ENCODE measurements at places on chromosomes 16 and 17.

DNA sequence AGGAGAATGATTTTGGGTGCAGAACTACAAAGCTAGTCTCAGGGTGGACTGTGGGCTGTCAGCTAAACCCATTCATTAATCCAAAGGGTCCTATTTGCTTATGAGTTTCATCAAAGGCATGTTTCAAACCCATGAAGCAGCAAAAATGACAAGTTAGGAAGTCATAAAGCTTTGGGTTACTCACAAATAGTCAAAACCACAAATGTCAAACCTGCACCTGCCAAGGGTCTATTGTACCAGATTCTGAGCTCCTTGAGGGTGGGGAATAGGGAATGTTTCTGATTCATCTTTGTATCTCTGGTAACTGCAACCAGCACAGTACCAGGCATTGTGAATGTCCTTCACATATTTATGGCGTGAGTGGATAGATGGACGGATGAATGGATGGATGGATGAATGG, 317.7 kb downstream of the MAF start:
- DNase-seq = no peak

DNA sequence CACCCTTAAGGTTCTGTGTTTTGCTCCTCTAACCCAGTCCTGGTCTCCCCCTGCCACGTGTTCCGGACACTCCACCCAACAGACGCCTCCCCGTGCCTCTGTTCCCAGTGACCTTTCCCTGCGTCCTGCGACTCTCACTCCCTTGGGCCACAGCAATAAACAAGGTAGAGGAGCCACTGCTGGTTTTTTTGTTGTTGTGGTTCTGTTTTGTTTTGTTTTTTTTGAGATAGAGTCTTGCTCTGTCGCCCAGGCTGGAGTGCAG, 3.7 kb upstream of the NPW start:
- no peak for DNase-seq

DNA sequence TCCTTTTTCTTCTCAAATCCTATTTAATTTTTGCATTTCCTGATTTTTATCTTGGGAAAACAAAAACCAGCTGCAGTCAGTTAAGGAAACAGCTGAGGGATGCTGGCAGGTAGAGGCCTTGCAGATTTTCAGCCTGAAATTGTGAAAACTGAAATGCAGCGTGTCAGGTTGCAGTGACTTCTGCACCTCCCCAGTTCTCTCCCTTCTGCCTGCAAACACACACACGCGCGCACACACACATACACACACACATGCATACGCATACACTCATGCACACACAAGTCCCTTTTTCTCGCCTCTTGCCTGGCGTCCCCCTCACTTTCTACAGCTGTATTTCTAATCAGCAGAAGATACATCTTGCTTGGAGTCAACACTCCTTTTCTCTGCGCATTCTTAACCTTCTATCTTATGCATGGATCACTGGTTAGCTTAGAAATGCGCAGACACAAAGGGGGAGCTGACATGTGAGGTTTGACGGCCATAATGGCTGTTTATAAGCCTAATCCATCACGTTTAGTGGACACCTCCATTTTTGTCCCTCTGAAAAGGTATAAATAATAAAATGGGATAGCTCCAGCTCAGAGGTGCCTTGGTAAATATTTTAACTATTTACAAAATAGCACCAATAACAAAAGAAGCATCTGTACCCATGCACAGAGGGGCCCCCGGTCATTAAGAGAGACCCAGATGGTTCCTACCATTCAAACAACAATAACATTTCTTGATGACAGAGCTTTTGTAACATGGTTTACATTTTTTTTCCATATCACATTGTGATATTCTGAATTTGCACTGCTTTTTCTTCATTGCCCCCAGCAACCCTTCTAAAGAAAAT, 392.1 kb upstream of the SALL1 start:
- no peak for DNase-seq

- no peak for DNase-seq
Observed at GRCh38 chr17:3847165-3847670, 1.2 kb upstream of the NCBP3 start.

GRCh38 chr17:72771734-72772133, 320.8 kb downstream of the SLC39A11 start:
- DNase-seq = no peak

DNA sequence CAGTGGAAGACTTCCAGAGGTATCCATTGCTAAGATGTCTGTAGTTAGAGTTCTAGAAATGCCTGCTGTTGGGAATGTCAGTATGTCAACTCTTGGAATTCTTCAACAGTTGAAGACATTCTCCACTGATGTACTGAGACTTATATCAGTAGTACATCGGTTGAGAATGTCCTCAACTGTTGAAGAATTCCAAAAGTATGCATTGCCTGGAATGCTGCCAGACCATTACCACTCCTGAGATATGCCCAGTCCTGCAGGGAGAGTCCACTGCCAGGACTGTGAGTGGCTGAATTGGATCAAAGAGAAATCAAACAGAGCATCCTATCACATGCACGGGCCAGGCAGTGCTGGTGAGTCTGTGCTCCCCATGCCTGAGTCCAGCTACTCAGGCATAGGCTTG, 42.0 kb downstream of the IL21R start:
- DNase-seq = no peak

- DNase-seq = no peak
Observed at GRCh38 chr16:73028721-73029361, 19.1 kb downstream of the ZFHX3 start.

DNA sequence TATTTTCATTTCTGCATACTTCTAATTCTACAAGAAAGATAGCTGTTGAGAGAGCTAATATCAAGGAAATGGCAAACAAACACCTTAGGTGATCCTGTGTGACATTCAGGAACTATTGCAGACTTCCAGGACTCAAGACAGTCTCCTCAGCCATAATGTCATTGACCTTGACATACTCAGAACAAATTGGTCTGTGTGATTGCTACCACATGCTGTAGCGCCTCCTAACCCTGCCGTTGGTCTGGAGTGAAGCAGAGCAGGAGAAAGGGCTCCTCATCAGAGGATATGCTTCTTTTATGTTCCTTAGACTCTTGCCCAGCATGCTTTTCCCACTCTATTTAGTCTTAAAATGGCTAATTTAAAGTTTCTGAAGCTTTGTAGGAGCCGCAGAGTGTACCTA, 194.2 kb upstream of the TBX2 start:
- no peak for DNase-seq

GRCh38 chr16:29126616-29127015, 141.8 kb downstream of the LAT start:
- no peak for DNase-seq

DNA sequence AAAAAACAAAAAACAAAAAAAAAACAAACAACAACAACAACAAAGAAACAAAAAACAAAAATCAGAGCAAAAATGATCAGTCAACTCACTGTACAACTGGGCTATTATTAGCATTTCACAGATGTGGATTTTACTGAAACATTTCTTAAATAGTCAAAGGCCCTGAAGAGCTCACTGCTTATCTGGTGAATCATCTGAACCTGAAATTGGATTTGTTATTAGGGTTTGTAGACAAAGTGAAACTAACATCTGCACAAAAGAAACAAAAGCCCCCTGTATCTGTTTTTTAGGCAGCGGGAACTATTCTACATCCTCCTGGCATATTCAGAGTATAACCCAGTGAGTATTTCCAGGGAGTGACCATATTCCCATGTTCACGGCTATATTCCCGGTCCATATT, 32.6 kb upstream of the KSR1 start:
- DNase-seq = no peak

DNA sequence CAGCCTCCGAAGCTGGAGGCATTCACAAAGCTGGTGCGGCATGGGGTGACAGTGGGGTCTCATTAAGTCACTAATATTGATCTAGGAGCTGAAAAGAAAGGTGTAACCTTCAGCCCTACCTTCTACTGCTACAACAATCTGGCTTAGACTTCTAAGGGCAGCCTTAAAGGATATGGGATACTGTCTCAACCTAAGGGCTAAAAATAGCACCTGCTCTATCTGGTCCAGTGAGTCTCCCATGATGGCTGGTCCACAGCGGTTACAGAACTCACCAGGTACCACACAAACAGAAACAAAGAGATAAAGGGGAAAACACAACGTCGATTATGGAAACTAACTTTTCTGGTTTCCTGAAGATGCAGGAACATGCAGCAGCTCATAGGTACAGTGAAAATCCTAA, 115.8 kb downstream of the SMG6 start:
- DNase-seq = no peak

- DNase-seq = no peak
Observed at GRCh38 chr17:681738-682529, 32.7 kb downstream of the VPS53 start.

DNA sequence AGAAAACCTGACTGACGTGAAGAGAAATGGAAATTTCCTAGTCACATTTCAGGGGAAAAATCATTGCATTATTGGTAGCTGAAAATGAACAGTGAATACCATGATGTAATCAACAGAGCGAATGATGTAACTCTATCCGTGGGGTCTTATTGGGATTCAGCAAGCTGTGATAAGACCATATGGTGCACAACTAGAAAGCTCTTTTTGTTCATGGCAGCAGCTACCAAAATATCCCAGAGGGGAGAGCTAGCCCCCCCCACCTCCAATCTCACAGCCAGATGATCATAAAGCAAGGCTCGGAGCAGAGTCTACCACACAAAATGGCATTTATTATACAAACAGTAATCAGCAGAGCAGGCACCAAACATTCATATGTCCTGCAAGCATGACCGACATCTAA, 22.2 kb upstream of the DNAH17 start:
- no peak for DNase-seq

DNA sequence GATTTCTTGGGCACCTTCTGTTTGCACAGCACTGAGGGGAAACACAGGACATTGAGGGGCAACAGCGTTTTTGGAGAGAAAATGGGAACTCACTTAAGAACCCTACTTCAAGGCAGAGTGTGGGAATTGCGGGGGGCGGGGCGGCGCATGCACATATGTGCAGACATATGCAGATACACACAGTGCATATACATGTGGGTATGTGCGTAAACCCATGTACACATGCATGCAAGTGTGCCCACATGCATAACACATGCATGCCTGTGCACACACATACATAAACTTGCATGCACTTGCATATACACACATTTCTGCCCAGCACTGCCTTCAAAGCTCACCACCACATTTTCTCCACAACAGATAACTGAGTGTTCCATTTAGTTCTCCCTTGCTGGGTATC, 32.4 kb downstream of the NLRC5 start:
- no peak for DNase-seq

GRCh38 chr17:28478712-28479615, 5.5 kb downstream of the SLC13A2 start:
- DNase-seq = no peak

DNA sequence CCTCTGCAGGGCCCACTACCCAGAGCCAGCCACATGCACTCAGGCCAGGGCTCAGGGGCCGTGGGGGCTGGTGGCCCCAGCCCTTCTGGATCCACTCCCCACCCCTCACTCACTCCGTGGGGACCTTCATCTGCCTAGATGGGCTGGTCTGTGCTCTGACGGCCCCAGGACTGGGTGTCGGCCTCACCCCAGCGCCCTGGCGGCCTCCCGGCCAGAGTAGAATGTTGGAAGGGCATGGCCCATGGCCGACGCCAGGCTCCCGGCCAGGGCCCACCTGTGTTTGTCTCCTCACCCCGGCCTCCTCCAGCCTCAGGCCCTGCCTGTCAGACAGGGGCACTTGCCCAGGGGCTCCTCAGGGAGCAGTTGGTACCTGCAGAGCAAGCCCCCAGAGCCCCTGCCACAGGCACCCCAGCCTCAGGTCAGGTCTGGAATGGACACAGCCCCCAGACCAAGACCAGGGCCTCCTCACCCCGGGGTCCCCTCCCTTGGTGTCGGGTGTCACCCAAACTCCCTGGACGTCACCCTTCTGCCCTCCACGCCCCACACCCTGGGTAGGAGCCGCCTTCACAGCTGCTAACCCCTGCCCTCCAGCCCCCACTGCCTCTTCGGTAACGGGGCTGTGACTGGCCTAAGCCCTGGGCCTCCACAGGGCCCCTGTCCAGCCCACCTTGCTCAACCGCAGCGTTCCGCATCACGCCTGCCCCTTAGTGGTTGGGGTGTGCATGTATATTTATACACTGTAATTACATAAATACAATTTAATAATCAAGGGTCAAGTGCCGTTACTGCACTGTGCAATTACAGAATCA, 3.0 kb upstream of the CDH15 start:
- no peak for DNase-seq

DNA sequence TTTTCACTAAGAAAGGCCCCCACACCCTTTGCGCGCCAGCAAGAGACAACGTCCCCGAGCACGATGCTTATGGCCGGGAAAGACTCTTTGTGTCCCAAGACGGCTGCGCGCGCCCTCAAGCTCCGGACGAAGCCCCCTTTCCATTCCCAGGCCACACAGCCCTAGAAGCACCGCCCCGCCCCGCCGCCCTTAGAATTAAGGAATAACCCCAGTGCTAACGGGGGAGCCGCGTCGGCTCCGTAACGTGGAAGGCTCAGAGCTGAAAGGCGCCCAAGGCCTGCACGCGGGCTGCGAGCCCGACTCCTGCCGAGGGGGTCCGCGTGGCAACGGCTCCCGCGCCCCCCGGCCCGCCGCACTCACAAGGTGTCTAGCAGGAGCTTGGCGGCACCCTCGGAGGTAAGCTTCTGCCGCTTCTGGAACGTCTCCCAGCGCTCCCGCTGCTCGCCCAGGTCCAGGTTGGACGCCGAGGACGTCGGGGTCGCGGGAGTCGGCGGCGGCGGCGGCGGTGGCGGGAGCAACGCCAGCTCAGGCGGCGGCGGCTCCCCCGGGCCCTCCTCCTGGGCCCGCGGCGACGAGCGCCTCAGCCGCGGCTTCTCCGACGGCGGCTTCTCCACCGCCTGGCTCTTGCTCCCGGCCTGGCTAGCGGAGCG, 477 bp downstream of the CENPV start:
- no peak for DNase-seq

DNA sequence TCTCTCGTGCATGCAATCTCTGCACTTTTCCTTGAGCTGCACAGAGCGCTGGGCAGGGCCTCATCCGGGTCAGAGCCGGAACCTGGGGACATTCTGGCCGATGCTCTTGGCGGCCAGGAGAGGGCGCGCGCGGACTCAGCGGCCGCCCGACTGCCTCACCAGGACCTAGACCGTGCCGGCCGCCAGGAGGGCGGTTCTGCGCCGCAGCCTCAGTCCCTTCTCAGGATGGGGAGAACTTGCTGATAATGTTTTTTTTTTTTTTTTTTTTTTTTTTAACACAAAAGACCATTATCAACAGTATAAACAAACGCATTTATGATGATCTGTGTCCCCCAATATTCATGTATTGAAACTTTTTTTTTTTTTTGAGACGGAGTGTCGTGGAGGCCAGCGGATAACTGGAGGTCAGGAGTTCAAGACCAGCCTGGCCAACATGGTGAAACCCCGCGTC, 8.1 kb upstream of the FLYWCH2 start:
- DNase-seq = peak; percentile 18

DNA sequence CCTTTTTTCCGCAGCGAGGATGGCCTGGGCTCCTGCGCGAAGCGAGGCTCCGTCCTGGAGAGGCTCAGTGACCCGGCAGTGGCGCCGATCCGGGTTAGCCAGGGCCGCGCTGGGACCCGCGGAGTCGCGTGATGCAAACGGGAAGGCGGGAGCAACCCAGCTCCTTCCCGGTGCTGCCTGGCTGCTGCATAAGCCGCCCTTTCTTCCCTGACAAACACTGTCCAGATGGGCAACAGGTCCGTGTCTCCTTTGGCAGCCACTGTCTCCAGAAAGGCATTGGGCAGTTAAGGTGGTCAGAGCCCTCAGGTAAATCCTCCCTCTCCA, 21.8 kb upstream of the ZNHIT3 start:
- DNase-seq = no peak

GRCh38 chr16:27853651-27854050, 209.9 kb downstream of the GSG1L start:
- DNase-seq = no peak

Data from smooth muscle cell of the brain vasculature (primary cell).